ENCODE measurements at places on chromosomes 6 and 20.

DNA sequence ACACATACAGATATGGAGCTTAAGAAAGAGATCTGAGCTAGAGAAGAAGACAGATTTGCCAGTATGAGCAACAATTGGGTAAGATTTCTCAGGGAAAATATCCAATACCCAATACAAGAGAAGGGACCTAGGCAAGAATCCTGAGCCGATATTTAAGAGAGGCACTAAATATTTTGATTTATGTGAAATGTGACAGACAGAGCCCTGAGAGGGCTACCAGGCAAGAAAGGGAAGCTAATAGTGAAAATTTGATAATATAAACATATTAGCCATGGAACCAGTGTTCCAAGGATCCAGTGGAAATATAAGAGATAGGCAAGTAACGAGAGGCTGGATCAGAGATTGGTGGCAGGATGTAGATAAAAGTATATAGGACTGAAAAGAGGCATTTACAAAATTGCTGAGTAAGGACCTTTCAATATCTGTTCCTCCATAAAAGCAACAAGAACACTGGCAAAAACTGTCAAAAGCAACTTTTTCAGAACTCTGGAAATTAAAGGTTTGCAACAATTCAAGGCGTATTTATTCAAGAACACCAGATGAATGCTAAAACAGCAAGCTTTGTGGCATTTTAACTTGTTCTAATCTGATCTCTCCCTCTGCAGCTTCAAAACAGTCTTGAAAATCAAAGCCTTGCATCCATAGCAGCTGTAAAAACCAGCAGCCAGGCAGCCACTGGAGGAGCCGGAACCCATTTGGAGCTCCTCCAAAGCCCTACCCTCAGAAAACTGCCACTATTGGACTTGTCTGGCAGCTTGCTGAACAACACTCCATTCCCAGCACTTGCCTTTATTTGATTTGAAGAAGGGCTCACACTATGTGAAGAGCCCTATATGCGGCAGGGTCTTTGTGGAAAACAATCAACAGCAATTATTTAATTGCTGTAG is 58.8 kb downstream of the REV3L start:
- no peak for DNase-seq

DNA sequence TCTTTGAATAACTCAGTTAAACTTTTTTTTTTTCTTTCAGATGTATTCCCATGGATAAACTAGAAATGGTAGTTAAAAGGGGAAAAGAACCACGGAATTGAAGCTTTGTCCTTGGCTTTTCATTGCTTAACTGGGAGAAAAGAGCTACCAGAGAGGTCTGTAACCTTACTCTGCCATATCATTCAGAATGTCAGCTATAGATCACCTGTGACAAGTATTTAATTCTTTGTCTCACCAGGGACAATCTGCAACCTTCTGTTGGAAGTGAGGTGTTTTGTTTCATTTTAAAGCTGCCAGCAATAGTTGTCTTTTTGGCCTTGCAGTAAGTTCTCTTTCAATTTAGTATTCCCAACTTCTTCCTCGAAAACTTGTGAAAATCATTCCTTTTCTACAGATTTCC is 618.4 kb downstream of the FRK start:
- DNase-seq, result no peak

DNA sequence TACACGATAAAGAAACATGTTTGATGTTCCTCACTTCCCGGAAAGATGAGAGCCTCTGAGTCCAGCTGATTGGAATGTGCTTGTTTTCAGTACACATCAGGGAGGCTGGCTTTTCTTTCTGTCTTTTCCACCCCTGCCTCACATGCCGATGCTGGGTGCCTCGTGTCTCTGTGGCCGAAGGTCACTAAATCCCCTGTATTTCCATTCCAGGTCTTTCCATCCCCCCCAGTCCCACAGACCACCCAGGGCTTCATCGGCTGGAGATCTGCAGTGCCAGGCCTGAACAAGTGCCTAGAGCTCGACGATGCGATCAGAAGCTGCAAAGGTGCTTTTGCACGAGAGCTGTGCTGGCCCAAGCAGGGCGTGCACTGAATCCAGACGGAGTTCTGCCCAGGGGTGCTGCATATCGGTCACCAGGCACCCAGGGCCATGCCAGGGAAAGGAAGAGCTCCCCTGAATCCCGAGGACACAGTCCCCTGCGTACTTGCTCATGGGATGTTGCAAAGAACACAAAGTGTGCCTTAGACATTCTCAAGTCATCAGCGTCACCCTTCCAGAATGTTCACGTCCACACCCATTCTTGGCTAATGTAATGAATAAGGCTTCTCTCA is 67.9 kb downstream of the ANKRD60 start:
- no peak for DNase-seq

DNA sequence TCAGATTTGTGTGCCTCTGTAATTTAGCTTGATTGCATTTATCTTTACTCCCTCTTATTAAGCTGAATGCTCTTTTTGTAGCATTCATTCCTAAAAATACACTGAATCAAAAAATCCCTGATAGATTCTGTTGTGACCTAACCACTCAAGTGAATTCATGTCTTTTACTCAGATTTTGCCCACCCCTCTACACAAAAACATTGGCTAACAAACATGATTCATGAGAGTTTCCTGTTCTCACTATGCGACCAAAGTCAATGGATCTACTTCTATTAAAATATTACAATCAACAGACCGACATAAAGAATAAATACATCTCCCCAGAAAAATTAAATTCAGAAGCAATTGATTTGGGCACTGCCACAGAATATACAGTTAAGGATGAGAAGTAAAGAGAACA is 99.5 kb upstream of the THEMIS start:
- no peak for DNase-seq

DNA sequence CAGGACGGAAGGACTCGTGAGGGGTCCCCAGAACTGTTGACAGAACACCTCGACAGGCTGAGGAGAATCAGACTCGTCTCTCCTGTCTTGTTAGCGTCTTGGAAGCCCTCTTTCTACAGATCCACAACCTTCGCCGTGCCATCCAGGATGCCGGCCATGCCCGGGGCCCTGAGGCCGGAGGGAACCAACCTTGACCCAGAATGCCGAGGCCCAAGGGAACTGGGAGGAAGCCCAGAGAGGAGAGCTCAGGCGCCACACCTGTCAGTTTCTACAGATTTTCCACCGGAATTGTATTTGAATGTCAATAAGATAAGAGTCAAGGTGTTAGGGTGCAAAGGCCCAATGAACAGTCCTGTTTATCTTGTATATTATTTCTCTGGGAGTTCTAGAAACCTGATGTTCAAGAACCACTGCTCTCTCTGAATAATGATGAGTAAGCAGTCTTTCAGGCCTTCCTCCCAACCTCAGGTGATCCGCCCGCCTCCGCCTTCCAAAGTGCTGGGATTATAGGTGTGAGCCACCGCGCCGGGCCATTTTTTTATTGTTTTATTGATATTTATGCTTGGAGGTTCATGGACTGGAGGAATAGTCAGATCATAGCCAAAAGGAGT is 799 bp upstream of the ME1 start:
- DNase-seq, result no peak

DNA sequence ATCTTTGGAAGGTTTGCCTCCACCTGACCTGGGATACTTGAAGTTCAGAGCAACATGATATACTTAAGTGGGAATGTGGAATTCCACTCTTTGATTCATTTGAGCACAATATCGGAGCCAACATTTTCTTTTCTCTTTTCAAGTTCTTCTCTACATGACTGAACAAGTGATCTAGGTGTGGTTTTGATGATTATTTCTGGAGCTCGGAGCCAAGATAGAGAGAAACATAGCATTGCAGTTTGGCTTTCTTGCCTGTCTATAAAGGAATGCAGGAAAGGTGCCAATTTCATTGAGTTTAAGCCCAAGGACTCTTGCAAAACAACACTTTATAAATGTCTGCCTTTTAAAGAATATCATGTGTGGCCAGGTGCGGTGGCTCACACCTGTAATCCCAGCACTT is 124.2 kb upstream of the FAM83B start:
- no peak for DNase-seq

- no peak for DNase-seq
These were observed 46.2 kb downstream of the NT5E start for GRCh38 chr6:85496009-85496579.

- no peak for DNase-seq
These were observed 9.4 kb upstream of the ARMC12 start for GRCh38 chr6:35727231-35727934.

GRCh38 chr6:128487055-128487454 is 33.3 kb downstream of the PTPRK start:
- DNase-seq, result no peak

DNA sequence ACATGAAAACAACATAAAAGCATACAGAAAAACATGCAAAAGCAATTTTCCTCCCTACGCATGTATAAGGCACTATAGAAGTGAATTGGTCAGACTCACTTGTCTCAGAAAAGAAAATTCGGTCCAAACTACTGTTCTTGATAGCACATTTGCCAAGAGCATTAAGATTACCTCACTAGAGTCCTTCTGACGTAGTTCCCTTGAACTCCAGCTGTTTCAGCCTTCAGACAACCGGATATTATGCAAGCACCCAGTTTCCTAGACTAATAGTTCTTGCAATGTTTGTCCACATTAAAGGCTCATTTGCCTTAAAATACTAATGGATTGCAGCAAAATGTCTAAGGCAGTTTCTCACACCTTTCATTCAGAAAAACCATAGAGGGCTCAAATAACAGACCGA is 2.5 kb upstream of the CASS4 start:
- no peak for DNase-seq

- no peak for DNase-seq
These were observed 49.2 kb downstream of the GOPC start for GRCh38 chr6:117553142-117553541.

- no peak for DNase-seq
These were observed 36.3 kb downstream of the FAM50B start for GRCh38 chr6:3885262-3886036.

DNA sequence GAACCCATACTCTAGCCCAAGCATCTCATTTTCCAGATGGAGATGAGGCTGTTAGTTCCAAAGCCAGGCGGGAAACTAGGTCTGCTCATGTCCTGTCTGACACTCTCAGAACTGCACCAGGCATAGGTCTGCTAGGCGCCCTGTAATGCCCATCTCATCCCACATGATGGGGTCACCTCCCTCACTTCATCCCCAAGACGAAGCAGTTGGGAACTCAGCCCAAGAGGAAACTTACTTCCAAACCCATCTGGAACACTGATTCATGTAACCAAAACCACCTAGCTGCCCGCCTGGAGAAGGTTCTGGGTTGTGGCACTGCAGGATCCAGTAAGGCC is 119.4 kb upstream of the PRND start:
- DNase-seq, result no peak
